ENCODE measurements at places on chromosomes 5 and 9.

- no peak for DNase-seq
Measured at GRCh38 chr5:152403046-152403445, 2.0 kb downstream of the NMUR2 start.

GRCh38 chr9:13414349-13414748 is 134.9 kb upstream of the MPDZ start:
- DNase-seq = no peak

DNA sequence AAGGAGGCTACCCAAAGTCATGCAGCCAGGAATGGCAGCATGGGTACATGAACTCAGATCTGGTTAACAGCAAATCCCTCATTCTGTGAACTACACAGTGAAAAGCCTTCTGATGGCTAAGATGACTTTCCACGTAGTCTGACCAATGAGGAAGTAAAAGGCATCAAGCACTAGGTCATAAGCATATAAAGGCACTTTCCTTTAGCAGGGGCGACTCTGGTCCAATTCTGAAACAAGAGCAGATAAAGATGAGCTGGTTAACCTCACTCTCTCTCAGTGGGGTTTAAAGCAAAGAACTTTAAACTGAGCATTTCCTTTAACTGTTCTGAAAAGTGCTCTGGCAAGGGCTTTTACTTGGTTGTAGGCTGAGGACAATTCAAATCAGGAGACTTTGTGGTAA is 21.1 kb downstream of the PSMB7 start:
- DNase-seq = no peak

- DNase-seq = no peak
Measured at GRCh38 chr5:67030289-67031056, 166.1 kb downstream of the CD180 start.

DNA sequence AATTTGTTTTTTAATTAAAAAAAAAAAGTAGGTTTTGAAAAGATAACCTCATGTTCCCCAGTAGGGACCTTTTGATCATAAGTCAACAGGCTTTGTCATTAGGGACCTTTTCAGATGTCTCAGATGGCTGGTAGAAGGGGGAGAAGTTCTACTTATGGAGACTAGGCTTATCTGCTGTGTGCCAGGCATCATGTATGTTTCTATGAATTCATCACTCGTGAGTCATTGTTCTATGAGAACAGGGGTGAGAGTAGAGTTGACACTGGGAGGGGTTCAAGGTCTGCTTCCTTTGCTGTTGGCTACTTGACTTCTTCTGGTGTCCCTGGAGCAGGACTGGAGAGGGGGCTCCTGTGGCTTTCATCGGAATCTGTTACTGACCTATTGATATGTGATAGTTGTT is 138.8 kb downstream of the KDM4C start:
- no peak for DNase-seq

GRCh38 chr9:129919841-129920240 is 84.6 kb downstream of the USP20 start:
- no peak for DNase-seq

DNA sequence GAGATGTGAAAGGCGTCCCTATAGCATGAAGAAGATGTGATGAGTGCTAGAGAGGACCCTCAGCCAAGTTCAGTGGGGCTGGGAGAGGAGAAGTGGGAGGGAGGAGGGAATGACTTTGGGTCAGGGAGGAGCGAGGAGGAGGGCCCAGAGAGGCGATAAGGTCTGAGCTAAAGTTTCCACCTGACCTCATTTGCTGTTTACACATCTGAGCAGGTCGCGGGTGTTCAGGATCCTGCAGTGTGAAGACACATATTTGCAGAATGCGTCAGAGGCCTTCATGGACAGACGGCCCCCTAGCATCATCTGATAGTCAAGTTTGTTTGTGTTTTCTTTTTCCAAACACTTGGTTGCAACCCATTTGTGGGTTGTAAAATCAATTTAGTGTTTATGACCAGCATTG is 18.9 kb upstream of the IGFBPL1 start:
- no peak for DNase-seq

DNA sequence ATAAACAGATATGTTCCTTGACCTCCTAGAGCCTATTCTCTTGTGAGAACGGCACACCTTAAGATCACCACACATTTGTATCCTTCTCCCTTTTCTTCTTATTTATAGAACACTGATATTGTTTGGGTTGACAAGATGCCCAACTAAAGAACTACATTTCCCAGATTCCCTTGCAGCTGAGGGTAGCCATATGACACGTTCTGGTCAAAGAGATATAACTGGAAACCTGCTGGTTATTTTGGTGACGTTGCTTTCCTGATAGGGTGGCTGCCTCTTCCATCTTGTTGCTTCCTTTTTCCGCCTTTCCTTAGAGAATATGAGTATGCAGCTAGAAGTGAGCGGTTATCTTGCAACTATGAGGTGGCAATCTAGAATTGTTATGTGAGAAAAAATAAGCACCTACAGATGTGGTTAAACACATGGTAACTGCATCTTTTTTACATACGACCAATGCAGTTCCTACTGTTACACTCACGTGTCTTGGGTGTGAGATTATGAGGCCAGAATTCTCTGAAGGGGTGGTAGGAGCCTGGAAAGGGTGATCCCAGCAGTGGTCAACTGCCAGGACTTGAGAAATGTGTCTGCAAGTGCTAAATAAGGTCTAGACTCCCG is 72.9 kb downstream of the SEC61B start:
- DNase-seq = no peak

- DNase-seq = no peak
Measured at GRCh38 chr5:111411301-111411700, 101.0 kb downstream of the STARD4 start.

DNA sequence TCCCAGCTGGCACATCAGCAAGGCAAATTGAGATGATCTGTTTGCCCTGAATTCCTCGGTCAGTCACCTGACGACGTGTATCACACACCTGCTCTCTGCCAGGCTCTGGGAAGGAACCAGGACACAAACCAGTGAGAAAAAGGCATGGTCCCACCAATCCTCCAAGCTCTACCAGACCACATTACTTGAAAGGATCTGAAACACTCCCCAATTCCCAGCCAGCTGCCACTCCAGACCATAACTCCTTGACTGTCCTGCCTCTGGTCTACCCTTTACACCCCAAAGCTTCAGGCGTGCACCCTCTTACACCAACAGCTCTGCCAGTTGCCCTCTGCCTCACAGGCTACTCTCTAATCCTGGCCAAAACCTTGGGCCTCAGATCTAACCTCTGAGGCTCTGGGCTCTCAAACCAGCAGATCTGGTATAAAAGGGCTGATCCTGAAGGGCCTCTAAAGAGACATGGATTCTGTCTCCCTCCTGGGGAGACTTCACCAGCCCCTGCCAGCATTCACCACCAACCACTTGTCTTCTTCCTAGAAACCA is 6.8 kb downstream of the MGAT1 start:
- no peak for DNase-seq

DNA sequence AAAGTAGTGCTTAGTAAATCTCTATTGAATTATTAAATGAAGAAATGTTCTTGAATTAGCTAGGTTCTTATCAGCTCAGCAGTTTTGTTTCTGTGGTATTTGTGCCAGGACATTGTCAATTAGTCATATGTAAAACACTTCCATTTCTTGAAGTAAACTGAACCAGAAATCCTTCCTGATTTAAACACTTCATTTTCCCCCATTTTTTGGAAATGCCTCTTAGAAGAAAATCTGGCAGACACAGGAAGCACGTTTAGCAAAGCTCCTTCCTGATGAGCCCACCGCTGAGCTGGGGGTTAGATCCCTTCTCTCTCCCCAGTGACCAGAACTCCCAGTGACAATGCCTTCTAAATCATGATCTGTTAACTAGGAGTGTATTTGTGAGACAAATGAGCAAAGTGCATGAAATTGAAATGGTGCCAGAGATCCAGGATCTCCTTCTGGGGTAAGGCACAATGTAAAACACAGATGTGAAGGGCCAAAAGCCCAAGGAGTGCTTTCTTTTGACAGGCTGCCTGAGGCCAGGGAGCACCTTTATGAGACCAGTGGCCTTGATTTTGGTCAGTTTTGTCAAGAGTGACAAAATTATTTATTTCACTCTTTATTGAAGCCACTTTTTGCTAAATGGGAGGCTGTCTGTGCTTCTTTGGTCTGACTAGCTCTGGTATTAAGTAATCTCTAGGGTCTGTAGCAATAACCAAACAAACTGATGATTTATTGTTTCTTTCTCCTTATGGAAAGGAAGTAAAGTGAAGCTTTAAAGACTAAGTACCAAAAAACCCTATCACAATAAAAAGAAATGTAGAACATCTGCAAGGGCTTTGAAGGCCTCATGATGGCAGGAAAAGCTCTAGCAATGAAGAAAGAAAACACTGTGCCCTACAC is 25.5 kb upstream of the RUSC2 start:
- DNase-seq = no peak

GRCh38 chr5:54571462-54571861 is 53.9 kb downstream of the SNX18 start:
- DNase-seq = no peak
